ENCODE measurements at places on chromosomes 13 and 19.

- no peak for DNase-seq
These were observed 285.4 kb downstream of the ATP8A2 start for GRCh38 chr13:25657157-25657556.

DNA sequence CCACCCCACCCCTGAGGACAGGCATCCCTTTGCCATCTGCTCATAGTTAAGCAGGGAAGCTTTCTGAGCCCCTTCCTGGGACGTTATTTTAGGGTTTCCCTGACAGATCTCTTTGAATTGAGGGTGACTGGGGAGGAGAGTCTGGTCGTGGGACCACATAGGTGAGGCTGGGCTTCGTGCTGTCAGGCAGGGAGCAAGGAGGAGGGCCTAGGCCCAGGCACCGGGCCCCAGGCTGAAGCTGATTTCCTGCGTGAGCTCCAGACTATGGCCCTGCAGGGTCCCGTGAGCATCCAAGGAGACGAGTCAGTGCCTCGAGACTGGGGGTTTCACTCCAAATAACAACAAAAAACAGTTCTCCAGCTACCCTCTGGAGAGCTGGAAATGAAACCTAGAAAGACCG, 60.4 kb downstream of the MYO9B start:
- DNase-seq = no peak

DNA sequence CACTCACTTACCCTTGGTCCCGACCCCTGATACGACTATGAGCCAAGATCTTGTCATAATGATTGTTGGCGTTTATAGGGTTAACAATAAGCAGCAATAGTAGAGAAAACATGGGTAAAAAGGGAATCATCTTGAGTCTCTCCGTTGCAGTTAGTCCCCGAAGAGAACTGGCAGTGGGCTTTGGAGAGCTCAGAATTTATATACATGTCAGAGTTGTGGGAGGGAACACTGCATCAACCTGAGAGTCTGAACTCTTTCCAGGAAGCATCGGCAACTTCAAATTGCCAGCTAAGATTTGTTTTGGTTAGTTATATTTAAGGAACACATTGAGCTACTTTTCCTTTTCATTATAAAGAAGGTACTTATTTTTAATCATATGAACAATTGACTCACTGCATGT, at the start of gene POSTN:
Gene POSTN, minus strand, starts transcription at position 172 of the 400 bp plus-strand sequence. Its CDS starts 42 bp downstream, at position 130.
- DNase-seq = no peak

DNA sequence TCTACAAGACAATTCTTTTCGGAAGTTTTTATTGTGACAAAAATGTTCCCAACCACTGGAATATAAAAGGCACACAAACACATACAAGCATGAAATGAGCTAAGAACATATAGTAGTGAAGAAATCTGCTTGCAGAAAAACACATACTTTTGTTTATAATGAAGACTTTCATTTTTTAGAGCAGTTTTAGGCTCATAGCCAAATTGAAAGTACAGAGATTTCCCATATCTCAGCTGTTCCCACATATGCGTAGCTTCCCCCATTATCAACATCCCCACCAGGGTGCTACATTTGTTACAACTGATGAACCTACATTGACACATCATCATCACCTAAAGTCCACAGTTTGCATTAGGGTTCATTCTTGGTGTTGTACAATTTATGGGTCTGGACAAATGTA, 249.4 kb downstream of the KCTD12 start:
- DNase-seq = no peak

DNA sequence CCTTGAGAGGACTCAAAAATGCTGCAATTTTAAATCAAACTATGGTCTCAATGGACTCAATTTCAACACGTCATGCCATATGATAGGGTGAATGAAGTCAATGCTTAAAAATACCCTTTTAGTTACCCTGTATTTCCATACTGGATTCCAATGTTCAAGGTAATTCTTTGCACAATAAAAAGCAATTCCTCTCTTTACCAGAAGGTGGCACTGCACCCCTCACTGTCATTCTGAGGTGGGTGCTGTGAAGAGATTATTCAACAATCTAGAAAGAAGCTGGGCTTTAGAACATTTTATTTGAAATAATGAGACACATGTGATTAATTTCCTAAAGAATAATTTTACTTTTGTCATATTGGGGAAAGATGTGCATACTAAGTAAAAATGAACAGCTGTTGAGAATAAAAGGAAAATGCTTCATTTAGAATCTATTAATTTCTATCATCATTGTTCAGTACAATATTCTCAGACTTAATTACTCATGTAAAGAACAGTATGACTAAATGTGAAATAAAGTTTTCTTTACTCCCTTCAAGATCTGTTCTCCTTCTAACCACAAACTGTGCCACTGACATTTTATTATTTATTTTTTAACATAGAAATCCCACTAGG, 789.1 kb downstream of the GPC5 start:
- DNase-seq = no peak

- DNase-seq = peak; percentile 50
These were observed 10.7 kb upstream of the PABPC3 start for GRCh38 chr13:25085125-25085742.

GRCh38 chr13:70107498-70108281, at the start of gene ATXN8OS:
Gene ATXN8OS (plus strand): TSS chr13:70107826.
- no peak for DNase-seq

DNA sequence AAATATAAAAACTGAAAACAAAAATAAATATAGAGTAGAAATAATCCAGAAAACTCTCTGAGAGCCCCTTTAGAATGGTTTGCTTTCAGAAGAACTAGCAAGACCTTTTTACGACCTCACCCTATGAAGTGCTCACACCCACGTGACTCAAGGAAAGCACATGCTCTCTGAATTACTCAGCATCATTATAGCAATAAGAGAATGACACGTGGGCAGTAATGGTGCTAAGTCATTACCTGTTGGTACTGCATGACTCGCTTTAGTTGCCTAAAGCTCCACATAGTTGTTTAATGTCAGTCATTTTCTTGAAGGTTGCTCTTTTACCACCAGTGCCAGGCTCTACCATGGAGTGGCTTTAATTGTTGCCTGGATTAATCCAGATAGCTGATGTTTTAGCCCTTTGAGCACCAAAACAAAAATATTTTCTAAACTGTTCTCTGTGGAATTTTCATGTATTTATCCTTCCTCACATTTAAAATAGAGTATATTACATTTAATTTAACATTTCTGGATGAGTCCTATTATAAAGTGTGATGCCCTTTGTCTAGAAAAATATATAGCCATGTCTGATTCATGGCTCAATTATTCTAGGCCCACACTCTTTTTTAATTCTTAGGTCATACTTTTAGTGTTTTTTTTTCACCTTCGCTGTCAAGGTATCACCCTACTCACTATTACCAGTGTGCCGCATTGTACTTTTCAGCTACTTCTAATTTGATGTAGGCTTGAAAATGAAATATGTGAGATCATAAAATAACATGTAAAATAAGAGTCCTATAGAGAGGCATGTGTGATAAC, 56.8 kb downstream of the THSD1 start:
- DNase-seq = peak; percentile 22

DNA sequence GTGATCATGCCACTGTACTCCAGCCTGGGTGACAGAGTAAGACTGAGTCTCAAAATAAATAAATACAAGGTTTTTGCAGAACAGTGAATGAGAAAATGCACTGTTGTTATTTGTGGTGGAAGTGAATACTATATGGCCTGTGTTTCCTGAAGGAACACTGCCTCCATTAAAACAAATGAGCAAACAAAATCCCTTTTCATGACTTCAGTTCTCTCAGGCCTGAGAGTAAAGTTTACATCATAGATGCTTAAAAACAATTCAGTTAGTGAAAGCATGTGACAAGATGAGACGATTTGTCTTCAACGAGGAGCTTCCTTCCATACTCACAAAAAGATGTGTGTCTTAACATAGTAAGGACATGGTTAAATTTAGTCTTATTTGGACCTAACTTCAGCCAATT, 14.4 kb downstream of the SPINT2 start:
- DNase-seq = no peak

GRCh38 chr19:46466536-46467196, 4.7 kb downstream of the PNMA8A start:
- DNase-seq = no peak

DNA sequence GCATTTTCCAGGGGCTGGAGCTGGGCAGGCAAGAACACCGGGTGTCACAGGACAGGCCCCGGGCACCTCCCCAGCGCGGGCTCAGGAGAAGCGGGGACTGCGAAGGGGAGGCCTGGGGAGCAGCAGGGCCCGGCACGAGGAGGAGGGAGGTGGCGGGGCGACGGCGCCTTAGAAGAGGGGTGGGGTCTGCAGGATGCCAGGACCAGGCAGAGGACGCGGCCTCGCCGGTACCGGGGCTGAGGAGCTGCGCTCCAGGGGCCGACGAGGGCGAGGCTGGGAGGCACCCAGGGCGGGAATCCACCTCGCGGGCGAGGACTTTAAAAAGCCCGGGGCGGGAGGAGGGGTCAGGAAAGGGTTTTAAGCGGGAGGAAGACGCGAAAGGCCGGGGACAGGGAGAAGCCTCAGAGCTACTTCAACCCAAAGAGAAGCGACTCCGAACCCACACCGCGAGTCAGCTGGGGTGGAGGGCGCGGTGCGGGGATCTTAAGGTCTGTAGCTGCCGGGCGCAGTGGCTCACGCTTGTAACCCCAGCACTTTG, 665 bp downstream of the ZNF347 start:
- DNase-seq = no peak

DNA sequence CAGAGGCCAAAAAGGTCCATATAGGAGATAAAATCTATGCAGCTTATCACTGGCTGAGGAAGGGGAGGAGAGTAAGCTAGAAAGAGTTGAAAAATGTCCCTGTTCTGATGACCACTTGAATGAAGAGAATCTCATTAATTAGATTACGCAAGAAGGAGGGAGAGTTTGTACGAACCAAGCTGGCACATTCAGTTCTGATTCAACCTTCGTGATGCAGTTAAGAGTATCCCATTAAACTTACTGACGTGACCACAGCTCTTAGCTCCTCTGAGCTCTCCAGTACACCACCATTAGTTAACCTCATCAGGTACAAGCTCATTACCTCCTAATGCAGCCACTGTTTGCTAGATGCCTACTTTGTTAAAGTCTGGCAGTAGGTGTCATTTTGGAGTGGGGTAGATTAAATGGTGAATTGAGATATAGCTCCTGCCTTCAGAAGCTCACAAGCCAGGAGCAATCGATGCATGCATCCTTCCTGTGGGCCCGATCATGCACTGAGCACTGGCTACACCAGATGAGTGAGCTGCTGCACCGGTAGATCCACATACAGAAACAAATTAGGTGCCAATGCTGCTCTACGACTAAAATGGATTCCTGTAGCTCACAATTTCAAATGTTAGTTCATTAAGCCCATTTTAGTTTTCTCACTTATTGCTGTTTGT, 458.3 kb downstream of the COG6 start:
- DNase-seq = no peak

GRCh38 chr19:46787331-46788261, 798 bp downstream of the SLC1A5 start:
- peak; percentile 81 for DNase-seq

- no peak for DNase-seq
These were observed 13.6 kb upstream of the ACOD1 start for GRCh38 chr13:76934671-76935070.

- DNase-seq = no peak
These were observed 11.6 kb downstream of the CLDN10 start for GRCh38 chr13:95564091-95564490.
